ENCODE measurements at places on chromosomes 4 and X.

DNA sequence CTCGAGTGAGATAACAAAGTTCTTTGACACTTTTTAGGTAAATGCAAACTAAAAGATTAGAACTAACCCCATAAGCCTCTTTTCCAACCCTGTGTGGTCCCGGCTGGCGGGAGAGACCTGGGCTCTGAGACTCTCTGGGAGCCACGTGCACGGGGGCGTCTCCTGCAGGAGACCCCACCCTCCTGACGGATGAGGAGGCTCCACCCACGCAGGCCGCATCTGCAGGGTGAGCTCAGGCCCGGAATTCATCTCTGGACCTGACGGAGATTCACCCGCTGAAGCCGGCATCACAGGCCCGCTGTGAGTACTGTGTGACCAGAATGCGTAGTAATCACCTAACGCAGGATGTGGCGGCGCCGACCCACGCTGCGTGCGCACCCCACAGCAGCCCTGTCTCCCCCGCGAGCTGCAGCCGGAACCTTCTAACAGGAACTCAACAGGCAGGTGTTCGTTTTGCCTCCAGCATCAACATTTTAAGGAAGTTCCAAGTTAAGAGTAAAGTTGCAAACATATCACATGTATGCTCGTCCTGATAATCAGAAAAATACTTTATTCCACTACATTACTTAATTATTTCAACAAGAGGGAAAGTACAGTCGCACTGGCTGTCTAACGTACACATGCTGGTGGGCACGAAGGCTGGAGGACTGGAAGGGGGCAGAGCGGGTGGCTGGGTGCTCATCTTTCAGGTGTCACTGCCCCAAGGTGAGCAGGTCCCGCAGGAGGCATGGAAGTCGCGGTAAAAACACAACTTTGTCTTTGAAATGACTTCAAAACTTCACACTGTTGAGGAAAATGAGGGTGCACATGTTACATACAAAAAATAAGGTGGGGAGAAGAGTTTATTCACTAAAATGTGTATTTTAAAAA is 44.5 kb downstream of the FGFRL1 start:
- DNase-seq, result peak; percentile 61

DNA sequence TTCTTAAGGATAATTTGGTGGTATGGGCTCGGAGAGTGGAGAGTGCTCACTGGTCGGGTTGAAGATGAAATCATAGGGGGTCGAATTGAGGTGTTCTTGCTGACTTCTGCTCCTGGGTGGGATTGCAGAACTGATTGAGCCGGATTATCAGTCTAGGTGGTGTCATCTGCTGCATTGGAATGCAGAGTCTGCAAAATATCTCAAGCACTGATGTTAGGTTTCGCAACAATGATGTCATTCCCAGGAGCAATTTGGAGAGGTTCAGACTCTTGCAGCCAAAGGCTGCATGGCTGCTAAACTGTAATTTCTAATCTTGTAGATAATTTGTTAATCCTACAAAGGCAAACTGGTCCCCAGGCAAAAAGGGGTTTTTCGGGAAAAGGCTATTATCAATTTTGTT is 67.7 kb downstream of the RHOH start:
- DNase-seq, result peak; percentile 81

GRCh38 chrX:153802513-153803045 is 8.1 kb downstream of the SSR4 start:
- no peak for DNase-seq

DNA sequence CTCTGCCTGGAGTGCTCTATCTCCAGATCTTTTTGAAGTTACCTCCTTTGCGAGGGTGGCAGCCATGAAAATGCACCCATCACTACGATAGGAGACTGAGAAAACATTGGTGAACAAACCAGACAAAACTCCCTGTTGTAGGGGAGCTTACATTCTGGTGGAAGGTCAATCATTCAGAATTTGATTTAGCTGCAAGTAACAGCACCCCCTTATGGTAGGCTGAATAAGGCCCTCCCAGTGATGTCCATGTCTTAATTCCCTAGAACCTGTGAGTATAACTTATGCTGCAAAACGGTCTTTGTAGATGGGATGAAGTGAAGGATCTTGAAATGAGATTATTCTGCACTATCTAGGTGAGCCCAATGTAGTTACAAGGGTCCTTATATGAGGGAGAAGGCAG is 5.6 kb upstream of the TEC start:
- peak; percentile 60 for DNase-seq

- DNase-seq, result peak; percentile 44
Measured at GRCh38 chrX:110003167-110004156, 548 bp downstream of the TMEM164 start.

DNA sequence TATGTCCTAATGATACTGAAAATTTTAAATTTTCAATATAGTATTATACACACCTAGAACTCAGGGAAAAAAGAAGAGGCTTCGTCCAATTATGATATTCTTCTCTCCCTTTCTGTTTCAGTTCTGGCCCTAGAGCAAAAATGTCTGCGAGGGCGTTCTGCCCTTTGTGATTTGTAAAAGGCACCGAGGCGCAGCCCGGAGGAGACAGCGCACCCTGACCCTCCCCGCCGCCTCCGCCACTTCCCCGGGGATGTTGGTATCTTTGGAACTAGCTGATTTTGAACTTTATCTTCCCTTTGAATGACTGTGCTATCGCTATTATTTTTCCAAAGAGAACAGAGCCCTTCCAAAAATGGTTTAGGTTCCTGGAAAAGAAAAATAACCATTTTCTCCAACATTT is 173.2 kb upstream of the FAM9B start:
- DNase-seq, result peak; percentile 5

DNA sequence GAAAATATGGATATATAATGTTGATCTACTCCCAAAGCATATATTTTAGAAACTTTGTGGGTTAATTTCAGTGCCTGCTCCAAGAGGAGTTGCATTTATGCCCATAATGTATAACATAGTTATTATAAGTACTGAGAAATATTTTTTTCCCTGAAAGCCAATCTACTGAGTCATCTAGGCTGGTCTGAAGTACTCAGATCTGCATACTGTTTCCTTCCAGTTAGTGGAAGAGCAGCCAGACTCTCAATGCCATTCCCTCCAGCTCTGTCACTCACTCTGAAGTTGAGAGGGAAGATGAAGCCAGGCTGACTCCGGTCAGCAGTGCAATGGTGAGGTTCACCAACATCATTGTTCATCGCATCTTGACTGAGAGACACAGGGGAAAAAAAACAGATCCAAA is 505.1 kb downstream of the PPARGC1A start:
- DNase-seq, result peak; percentile 53

GRCh38 chr4:122890147-122890795 is 32.1 kb downstream of the NUDT6 start:
- DNase-seq, result no peak

- no peak for DNase-seq
Measured at GRCh38 chrX:41603596-41603995, 85.2 kb upstream of the GPR34 start.

GRCh38 chr4:108172231-108172752 is 3.6 kb upstream of the LEF1 start:
- DNase-seq, result no peak

DNA sequence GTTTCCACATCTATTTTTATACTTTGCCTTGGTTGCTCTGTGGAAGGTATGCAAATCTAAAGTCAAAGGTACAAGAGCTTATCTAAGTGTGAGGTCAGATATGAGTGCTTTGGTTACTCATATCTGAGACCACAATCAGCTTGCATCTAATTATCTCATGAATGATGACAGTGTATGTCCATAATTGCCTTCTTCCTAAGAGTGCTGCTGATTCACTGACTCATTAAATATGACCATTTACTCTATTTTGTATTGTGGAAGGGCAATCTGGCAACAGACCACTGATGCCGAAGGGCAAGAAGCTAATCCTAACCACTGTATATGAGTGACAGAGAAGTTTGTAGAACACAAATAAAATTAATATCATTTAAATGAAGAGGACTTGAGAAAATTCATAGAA is 1190.2 kb upstream of the AGA start:
- DNase-seq, result peak; percentile 1

GRCh38 chrX:118496763-118497079 is 1.1 kb downstream of the DOCK11 start:
- DNase-seq, result no peak

DNA sequence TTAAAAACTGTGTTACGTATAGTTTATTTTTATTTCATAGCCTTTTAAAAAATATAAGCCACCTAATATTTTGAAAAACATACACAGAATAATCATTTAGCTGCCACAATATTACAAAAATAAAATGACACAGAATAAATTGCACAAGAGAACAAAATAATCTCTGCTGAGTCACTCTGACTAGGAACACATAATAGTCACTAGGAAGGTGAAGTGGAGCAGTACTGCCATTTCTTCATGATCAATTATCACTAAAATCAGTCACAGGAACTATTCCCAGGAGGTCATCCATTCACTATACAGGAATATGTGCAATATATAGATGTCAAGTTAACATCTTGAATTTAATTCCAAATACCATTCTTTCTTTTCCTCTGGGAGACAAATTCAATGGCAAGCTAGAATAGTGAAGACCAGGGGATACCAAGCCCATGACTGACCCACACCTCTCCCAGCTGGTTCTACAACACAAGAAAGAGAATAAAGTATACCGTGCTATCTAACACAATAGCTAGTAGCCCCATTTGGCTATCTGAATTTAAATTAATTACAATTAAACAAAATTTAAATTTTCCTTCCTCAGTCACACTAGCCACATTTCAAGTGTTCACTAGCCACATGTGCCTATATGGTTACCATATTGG is 5.9 kb downstream of the SMIM43 start:
- DNase-seq, result no peak

- DNase-seq, result no peak
Measured at GRCh38 chr4:168731706-168732414, 235.0 kb downstream of the PALLD start.

- DNase-seq, result no peak
Measured at GRCh38 chrX:23136816-23137215, 137.1 kb downstream of the DDX53 start.

DNA sequence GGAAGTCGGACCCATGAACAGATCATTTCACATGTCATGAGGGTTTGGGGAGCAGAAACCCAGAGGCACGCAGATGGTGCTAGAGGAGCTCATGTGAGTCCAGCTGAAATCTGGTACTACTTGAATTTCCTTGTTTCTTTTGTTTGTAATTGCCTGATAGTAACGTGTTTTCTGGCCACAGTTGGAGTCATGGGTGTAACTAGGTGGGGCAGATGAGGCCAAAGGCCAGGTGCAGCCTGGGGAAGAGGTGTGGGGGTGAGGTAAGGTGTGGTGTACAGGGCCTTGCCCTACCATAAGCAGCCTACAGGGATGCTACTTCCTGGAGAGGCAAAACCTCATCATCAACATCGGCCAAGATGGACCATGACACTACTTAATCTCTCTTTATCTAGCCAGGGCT is 271.4 kb downstream of the PTTG2 start:
- no peak for DNase-seq

- DNase-seq, result no peak
Measured at GRCh38 chr4:151228189-151229119, 48.5 kb upstream of the PRSS48 start.

- DNase-seq, result peak; percentile 65
Measured at GRCh38 chrX:12950851-12951594, 23.9 kb upstream of the TMSB4X start.

DNA sequence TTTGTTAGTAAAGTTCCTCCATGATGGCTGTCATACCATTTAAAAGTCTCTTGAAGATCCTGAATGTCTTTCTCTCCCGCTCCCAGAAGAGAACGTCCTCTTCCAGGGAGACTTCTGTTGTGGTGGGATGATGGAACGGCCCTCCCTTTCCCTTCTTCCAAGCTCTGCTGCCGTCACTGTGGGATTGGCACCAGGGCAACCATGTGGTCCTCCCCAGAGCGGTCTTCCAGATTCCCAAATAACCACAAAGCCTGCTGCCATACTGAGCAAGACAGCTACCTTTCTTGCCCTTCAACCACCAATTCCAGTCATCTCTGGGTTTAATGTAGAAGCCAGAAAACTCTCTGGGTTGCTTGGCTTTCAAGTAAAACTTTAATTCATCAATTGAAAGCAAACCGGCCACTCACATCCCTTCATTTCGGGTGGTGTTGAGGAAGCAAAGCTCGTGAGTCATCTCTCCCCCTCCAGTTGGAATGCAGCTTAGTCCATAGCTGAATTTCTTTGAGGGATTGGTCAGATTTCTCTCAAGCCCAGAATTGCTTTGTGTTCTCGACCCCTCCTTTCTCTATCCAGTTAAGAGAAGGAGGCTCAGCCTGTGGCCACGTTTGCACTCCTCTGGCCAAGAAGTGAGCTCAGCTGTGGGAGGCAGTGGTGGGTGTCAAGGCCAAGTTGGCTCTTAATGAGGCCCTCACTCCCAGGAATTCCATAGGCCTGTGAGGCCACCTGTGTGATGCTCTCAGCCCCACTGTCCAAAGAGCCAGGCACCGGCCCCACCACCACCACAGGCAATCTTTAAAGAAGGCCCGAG is 36.9 kb downstream of the FHDC1 start:
- DNase-seq, result peak; percentile 66

All from mesendoderm (in vitro differentiated cells).